WTC11 (cell line): ENCODE measurements at places on chromosomes 3 and 15.

DNA sequence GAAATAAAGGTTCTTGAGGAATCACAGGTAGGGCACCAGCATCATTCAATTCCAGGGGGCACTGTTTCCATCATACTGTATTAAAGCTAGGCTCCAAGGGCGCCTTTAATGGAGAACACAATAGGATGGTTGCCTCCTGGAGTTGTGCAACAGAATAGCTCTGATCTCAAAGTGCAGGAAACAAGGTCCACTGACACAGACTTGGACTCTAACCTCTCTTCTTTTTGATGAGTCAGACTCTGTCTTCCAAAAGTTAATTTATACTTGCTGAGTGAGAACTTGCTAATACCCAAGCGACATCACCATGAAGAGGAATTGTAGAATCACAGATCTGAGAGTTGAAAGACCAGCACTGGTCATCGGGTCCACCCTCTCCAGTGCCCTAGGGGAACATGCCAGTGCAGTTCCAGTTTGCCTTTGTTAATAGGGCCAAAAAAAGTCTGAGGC is 94.4 kb upstream of the PHLDB2 start:
- H3K36me3 ChIP-seq, result no peaks in the 10 kb centered on the region
- H3K27me3 ChIP-seq, result no peaks in the 10 kb centered on the region
- no peak overlapping the region for H3K4me3 ChIP-seq
- no peak for DNase-seq
- no peak overlapping the region for H3K27ac ChIP-seq

GRCh38 chr3:128301186-128302023 is 148.1 kb downstream of the EEFSEC start:
- no peaks in the 10 kb centered on the region for H3K27me3 ChIP-seq
- H3K4me3 ChIP-seq, result no peak overlapping the region
- H3K4me1 ChIP-seq, result peaks cover 16% of the 10 kb centered on the region
- no peak for DNase-seq
- peaks cover 4% of the 10 kb centered on the region; the same call in 1 of the 2 replicates for H3K36me3 ChIP-seq

DNA sequence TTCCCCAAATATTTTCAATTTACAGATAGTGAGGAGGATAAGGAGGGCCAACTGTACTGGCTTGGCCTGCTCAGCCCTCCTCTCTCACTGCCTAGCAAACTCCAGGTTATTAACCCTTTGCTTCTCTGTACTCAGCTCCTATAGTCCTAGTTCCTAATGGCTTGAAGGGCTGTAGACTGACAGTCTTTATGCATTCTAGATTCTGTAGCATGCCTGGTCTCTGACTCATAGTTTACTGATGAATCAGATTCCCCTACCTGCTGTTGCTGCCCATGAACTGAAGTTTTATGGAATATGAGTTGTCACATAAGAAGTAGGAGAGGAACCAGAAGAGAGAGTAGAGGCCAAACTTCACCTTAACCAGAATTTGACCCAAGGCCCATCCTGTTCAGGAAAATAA is 27.1 kb upstream of the MAP3K13 start:
- no peaks in the 10 kb centered on the region for H3K4me1 ChIP-seq
- H3K27ac ChIP-seq, result no peak overlapping the region

DNA sequence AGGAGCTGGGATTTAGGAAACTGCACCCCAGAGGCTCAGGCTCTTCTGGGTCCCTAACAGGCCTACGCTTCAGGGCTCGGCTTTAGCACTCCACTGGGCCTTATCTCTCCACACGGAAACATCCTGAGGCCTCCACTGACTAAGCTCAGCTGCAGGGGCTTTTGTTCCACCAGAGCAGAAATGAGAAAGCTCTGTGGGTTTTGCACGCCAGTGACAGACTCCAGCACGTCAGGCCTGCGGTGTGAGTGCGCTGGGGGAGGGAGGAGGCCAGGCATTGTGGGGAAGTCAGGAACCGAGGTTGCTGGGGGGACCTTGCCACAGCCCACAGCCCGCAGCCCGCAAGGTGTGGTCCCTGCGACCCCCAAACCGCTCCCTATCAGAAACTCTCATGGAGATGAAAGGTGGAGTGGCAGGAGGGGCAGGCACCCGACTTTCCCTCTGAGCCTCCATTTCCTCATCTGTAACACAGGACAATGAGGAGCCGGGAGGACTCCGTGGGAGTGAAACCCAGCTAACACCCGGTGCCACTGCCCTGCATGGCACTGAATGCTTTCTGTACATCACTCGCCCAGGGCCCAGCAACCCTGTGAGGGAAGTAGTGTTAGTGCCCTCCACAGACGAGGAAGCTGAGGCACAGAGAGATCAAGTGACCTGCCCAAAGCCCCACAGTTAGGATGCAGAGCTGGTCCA is 106.5 kb downstream of the TPRA1 start:
- no peak overlapping the region for H3K27ac ChIP-seq
- H3K27me3 ChIP-seq, result no peaks in the 10 kb centered on the region
- no peak for DNase-seq
- no peak overlapping the region for H3K4me3 ChIP-seq
- peaks cover 13% of the 10 kb centered on the region for H3K4me1 ChIP-seq

- no peaks in the 10 kb centered on the region for H3K36me3 ChIP-seq
- H3K4me3 ChIP-seq, result no peak overlapping the region
- peaks cover 31% of the 10 kb centered on the region for H3K4me1 ChIP-seq
- no peaks in the 10 kb centered on the region for H3K27me3 ChIP-seq
- no peak overlapping the region for H3K27ac ChIP-seq
Measured at GRCh38 chr3:177687291-177687690, 490.0 kb upstream of the TBL1XR1 start.

- no peak for DNase-seq
- H3K36me3 ChIP-seq, result no peaks in the 10 kb centered on the region
- no peak overlapping the region for H3K27ac ChIP-seq
- H3K27me3 ChIP-seq, result no peaks in the 10 kb centered on the region
- no peak overlapping the region for H3K4me3 ChIP-seq
Measured at GRCh38 chr15:77060546-77060945, 10.4 kb downstream of the TSPAN3 start.

GRCh38 chr3:66153481-66154443 is 67.0 kb upstream of the SLC25A26 start:
- no peak overlapping the region for H3K27ac ChIP-seq
- H3K4me1 ChIP-seq, result peaks cover 10% of the 10 kb centered on the region
- H3K4me3 ChIP-seq, result no peak overlapping the region
- no peaks in the 10 kb centered on the region for H3K36me3 ChIP-seq
- no peak for DNase-seq

GRCh38 chr15:99496302-99496629 is 69.5 kb upstream of the MEF2A start:
- no peaks in the 10 kb centered on the region for H3K4me1 ChIP-seq
- no peaks in the 10 kb centered on the region; the same call in 1 of the 2 replicates for H3K27me3 ChIP-seq
- no peak overlapping the region for H3K4me3 ChIP-seq
- H3K27ac ChIP-seq, result no peak overlapping the region
- DNase-seq, result no peak
- H3K36me3 ChIP-seq, result 0 out of 2 replicates have a peak, but pooled peaks cover 6% of the 10 kb centered on the region

GRCh38 chr3:160455846-160456245 is 6.3 kb upstream of the TRIM59 start:
- 0 out of 2 replicates have a peak, but pooled peaks cover 2% of the 10 kb centered on the region for H3K4me1 ChIP-seq
- no peaks in the 10 kb centered on the region for H3K36me3 ChIP-seq
- DNase-seq, result no peak
- peaks cover 20% of the 10 kb centered on the region for H3K27me3 ChIP-seq
- no peak overlapping the region for H3K4me3 ChIP-seq

DNA sequence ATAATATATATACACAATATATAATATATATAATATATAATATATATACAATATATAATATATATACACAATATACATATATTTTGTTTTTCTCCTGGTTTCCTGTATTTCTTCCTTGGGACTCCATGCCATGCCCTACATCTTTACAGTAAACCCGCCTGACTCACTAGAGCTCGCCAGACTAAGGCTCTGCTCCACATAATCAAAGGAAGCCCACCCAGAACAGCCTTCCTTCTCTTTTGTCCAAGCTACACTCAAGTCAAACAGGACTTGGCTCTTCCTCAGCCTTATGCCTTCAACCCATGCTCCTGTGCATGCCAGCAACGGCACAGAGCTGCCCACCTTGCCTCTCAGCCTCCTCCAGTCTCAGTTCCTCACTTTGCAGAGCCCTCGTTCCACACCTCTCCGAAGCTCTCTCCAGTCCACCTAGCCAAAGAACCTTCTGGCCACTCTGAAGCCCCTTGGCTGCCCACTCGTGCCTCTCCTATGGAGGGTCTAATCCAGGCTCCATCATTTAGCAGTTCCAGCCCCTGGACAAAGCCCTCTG is 109.1 kb downstream of the RFTN1 start:
- H3K4me1 ChIP-seq, result peaks cover 19% of the 10 kb centered on the region
- DNase-seq, result no peak
- H3K27ac ChIP-seq, result no peak overlapping the region

DNA sequence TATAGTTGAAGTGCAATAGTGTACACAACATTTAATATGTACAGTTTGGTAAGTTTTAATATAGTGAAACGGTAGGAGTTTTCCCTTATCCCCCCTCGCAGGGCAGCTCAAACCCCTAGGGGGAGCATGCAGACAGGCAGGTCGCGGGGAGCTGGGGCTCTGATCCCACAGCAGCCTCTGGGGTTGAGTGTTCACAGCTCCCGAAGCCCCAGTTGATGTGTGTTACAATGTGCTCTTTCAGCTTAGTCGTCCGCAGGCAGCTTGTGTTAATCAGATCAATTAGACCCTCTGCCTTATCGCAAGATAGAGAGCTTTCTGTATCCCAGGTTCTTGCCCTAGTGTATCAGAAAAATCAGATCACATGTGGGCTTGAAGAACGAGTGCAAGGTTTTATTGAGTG is 143.1 kb upstream of the CHRNA7 start:
- no peaks in the 10 kb centered on the region for H3K4me1 ChIP-seq
- peaks cover 2% of the 10 kb centered on the region; the same call in 1 of the 2 replicates for H3K27me3 ChIP-seq
- no peak overlapping the region; the same call in 1 of the 2 replicates for H3K4me3 ChIP-seq

DNA sequence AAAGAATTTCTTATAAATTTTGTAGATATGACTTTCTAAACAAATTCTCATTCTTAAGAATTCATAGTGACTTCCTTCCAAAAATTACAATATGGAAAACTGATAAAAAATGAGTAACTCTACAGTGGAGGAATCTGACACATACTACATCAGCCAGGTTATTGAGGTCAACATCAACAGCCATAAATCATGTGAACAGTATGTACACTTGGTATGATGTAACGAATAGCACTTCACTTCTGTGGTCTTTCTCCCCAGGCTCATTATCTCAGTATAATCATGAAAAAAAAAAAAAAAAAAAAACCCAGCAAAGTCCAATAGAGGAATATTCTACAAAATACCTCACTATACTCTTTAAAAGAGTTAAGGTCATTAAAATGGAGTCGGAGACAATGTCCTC is 111.2 kb upstream of the SUCLG2 start:
- no peak overlapping the region for H3K4me3 ChIP-seq
- no peaks in the 10 kb centered on the region; the same call in 1 of the 2 replicates for H3K27me3 ChIP-seq
- no peak for DNase-seq
- H3K4me1 ChIP-seq, result peaks cover 26% of the 10 kb centered on the region
- peaks cover 17% of the 10 kb centered on the region for H3K36me3 ChIP-seq
- no peak overlapping the region for H3K27ac ChIP-seq
